Smooth muscle cell of trachea (primary cell): ENCODE measurements at places on chromosomes 1 and 21. TPM values are rescaled to one million over a fixed set of nuclear protein-coding genes. Genes with fewer than 3 reads are reported as not detected.

DIO1 gene
- total RNA-seq: under 0.01 TPM in 1 of 2 replicates, not detected in the other

S100A14 gene
- total RNA-seq: 0.33 TPM in 1 of 2 replicates, not detected in the other

HSPA6 gene
- total RNA-seq: 4.7 and 6.5 TPM in 2 replicates

RGS7 gene
- total RNA-seq: 1.9 and 2.5 TPM in 2 replicates

MMP23B gene
- 2.5 and 8.3 TPM in 2 replicates for total RNA-seq

PYHIN1 gene
- not detected in 2 replicates for total RNA-seq

SLC50A1 gene
- total RNA-seq: 17.6 and 25.6 TPM in 2 replicates

KRTAP20-3 gene
- total RNA-seq: not detected in 2 replicates

NBPF4 gene
- total RNA-seq: not detected in 2 replicates

FMO3 gene
- 5.1 and 15.6 TPM in 2 replicates for total RNA-seq

FAM72C gene
- 1.5 TPM in 1 of 2 replicates, not detected in the other for total RNA-seq

TRAPPC10 gene
- 18.3 and 20.3 TPM in 2 replicates for total RNA-seq

PLEKHG5 gene
- 4.4 and 10.3 TPM in 2 replicates for total RNA-seq

PRAMEF7 gene
- not detected in 2 replicates for total RNA-seq

OR2T10 gene
- not detected in 2 replicates for total RNA-seq

ATP1A4 gene
- total RNA-seq: not detected in 2 replicates

FCRL5 gene
- not detected in 2 replicates for total RNA-seq

HTR6 gene
- under 0.01 TPM in 1 of 2 replicates, not detected in the other for total RNA-seq

OR2L3 gene
- total RNA-seq: not detected in 2 replicates

SPRR3 gene
- not detected in 2 replicates for total RNA-seq

NIBAN1 gene
- 71.1 and 74.8 TPM in 2 replicates for total RNA-seq

DIRAS3 gene
- 0.58 and 1.3 TPM in 2 replicates for total RNA-seq

MYOM3 gene
- total RNA-seq: not detected in 2 replicates

TMEM240 gene
- 4.5 and 5.5 TPM in 2 replicates for total RNA-seq

ARHGAP29 gene
- total RNA-seq: 36.7 and 84.1 TPM in 2 replicates

RAP1GAP gene
- total RNA-seq: 0.15 and 0.17 TPM in 2 replicates

DEGS1 gene
- 71.8 and 103 TPM in 2 replicates for total RNA-seq

MTHFR gene
- total RNA-seq: 75.1 and 89.3 TPM in 2 replicates

GJA5 gene
- total RNA-seq: 2.0 TPM in 1 of 2 replicates, not detected in the other

SOX13 gene
- total RNA-seq: 2.6 and 3.8 TPM in 2 replicates

RAD54L gene
- 0.50 and 7.4 TPM in 2 replicates for total RNA-seq

NDC1 gene
- total RNA-seq: 8.6 and 24.4 TPM in 2 replicates

ARTN gene
- under 0.01 and 0.29 TPM in 2 replicates for total RNA-seq

CTSK gene
- total RNA-seq: 224 and 295 TPM in 2 replicates

SAMD13 gene
- total RNA-seq: 1.2 and 3.1 TPM in 2 replicates

ADAMTS1 gene
- 171 and 183 TPM in 2 replicates for total RNA-seq

C1QB gene
- not detected in 2 replicates for total RNA-seq

GRHL3 gene
- total RNA-seq: not detected in 2 replicates

CLCA1 gene
- 0.15 and 0.17 TPM in 2 replicates for total RNA-seq

JAM2 gene
- total RNA-seq: 1.5 and 2.6 TPM in 2 replicates

C1QA gene
- total RNA-seq: not detected in 2 replicates

SV2A gene
- total RNA-seq: 19.4 and 38.0 TPM in 2 replicates

SGIP1 gene
- total RNA-seq: 26.5 and 34.6 TPM in 2 replicates

CFHR4 gene
- under 0.01 TPM in 1 of 2 replicates, not detected in the other for total RNA-seq

HHIPL2 gene
- total RNA-seq: 0.58 and 0.83 TPM in 2 replicates

SYT14 gene
- total RNA-seq: 4.1 and 8.1 TPM in 2 replicates

HRNR gene
- total RNA-seq: not detected in 2 replicates
